ENCODE measurements at places on chromosomes 12 and 14.

DNA sequence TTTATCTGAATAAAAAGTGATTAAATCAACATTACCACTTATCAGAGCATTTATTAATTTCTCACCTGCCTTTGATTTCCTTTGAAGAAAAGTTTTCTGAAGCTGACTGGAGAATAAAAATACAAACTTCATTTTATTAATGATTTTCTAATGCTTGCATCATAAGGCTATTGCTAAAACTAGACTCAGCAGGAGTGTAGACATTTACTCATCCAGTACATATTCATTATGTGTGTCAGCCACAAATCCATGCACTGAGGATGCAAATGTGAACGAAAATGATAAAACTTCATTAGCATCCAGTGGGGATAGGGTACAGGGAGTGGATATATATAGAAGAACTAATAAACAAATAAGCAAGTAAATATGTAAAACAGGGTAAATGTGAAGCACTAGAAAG, 74.6 kb downstream of the SLCO1B3 start:
- DNase-seq, result no peak

DNA sequence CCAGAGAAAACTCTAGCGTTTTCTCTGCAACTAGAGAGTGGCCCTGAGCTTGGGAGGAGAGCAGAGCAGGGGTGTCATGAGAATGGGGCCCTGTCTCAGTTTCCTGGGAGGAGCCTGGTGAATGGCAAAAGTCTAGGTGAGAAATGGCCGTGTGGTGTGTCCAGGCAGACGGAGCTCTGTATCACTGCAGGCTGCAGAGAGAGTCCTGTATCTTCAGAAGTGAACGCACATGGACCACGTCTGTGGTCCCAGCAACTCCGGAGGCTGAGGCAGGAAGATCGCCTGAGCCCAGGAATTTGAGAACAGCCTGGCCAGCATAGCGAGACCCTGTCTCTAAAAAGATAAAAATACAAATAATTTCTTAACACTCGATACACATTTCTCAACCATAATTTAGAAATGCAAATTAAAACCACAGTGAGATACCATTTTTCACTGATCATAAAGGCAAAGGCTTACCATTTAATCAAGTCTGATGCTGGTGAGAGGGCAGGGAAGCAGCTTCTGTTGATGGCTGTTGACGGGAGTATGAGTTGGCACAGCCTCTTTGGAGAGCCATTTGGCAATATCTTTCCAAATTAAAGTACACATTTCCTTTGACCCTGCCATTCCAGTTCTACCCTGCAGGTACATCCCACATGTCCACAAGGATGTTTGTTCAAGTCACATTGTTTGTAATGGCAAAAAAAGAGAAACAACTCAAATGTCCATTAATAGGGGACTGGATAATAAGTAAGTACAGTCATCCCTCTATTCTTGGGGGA, 51.0 kb downstream of the NFKBIA start:
- no peak for DNase-seq

DNA sequence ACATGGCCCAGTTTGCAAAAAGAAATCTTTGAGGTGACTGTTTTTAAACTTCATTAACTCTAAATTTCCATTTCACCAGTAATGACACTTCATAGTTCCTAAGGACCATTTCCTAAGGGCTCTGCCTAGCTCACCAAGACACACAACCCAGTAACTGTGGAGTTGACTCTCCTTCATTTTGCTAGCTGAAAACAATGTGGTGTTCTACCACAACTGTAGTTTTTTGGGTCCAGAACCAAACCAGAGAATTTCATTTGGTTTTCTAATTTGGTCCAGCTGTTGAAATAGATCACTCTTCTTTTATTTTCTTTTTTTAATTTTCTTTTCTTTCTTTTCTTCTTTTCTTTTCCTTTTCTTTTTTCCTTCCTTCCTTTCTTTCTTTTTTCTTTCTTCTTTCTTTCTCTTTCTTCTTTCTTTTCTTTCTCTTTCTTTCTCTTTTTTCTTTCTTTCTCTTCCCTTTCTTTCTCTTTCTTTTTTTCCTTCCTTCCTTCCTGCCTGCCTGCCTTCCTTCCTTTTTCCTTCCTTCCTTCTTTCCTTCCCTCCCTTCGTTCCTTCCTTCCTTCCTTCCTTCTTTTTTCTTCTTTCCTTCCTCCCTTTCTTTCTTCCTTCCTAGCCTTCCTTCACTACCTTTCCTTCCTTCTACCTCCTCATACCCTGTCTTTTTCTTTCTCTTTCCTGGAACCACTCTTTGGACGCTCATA, 18.5 kb upstream of the LUM start:
- no peak for DNase-seq

- peak; percentile 50 for DNase-seq
These were observed 153.2 kb upstream of the DDHD1 start for GRCh38 chr14:53306267-53306721.

GRCh38 chr14:99138999-99139865, 132.8 kb downstream of the BCL11B start:
- no peak for DNase-seq

DNA sequence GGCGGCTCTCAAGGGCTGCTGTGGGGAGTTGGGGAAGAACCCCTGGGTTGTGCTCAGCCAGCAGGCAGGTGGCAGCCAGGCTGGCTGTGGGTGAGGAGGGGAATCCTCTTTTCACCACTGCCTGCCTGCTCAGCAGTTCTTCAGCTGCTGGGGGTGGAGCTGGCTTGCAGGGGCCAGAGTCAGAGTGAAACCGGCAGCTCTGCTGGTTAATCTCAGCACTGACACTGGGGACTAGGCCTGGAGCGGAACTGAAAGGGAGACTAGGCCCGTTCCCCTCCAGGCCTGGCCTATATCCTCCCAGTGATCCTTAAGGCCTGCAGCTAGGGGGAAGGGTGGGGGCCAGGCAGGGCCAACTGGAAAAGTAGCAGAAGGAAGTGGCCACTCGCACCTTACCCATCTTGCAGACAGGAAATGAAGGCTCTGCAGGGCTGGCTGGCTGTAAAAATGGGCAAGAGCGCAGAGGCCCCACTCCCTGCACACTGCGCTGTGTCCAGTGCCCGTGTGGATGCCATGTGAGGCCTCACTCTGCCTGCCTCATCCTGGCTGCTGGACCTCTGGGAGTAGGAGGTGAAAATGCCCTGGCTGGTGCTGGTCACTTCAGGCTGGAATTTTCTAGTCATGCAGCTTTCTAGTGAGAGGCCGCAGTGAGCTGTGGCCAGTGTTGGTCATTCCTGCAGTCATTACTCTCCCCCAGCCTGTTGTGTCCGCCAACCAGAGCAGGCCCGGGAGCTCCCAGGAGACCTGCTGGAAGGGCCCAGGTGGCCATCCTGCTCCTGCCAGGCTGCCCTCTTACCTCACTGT, 39.4 kb downstream of the SH2B3 start:
- peak; percentile 92 for DNase-seq

DNA sequence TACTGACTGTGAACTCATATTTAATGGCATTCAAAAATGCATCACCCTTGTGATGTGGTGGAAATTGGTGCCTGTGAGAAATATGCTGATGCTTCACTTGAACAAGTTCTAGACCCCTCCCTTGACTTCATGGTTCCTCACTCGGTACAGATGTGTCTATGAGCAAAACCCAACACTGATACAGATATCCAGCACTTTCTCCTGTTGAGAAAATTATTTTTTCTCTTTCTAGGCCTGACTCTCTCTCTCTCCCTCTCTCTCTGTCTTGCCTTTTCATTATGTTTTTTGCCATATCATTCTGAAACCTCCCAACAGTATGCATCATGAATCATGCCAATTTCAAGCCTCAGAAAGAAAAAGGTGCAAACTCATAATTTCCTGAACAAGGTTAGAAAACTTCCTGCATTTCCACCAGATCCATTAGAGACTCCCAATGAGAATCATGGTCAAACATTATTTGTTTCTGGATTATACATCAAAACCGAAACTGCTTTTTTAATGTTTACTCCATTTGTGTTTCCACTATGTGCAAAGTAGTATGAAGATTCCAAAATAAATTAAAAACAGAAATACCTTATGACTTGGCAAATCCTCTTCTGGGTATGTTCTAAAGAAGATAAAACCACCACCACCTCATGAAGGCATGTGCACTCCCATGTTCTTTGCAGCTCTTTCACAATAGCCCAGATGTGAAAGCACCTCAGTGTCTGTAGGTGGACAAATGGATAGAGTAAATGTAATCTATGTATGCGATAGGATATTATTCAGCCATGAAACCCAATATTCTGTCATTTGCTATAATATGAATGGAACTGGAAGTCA, 543.6 kb downstream of the TMEM121 start:
- no peak for DNase-seq

- DNase-seq, result peak; percentile 9
These were observed 323.8 kb upstream of the SYT1 start for GRCh38 chr12:78540606-78541336.

- peak; percentile 19 for DNase-seq
These were observed 4.5 kb upstream of the GOLGA5 start for GRCh38 chr14:92789457-92790089.

DNA sequence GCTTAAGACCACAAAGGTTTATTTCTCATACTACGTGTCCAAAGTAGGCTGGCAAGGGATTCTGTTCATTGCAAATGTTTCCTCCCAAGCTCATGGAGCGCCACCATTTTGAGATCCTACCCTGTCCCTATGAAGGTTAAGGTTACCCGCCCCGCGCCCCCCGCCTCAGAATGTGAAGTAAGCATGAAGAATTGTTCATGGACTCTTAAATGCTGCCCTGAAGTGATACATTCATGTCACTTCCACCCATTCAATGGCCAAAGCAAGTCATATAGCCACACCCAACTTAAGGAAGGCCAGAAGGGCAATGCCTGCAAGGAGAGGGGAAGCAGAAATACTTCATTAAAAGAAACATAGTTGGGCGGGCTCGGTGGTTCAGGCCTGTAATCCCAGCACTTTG, 4.2 kb downstream of the TMEM253 start:
- no peak for DNase-seq

DNA sequence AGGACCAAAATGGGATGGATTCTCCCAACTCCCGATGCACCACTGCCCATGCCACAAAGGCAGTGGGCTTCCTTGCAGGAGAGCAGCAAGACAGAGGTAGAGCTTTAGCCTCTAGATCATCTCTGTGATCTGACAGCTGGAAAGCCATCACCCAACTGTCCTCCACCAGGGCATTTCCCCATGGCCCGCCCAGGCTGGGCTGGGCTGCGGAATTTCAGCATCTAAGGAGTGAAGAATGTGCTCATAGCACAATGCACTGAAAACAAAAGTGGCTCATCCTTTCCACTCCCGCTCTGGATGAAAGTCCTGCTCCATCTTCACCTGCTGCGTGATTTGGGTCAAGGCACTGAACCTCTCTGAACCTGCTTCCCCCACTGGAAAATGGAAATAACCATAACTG, 5.6 kb downstream of the SYNE3 start:
- DNase-seq, result no peak

- no peak for DNase-seq
These were observed 41.9 kb upstream of the ZFP36L1 start for GRCh38 chr14:68834816-68835215.

GRCh38 chr12:132356691-132357622, 27.6 kb upstream of the GALNT9 start:
- no peak for DNase-seq

- DNase-seq, result peak; percentile 22
These were observed at the start of gene HHIPL1 for GRCh38 chr14:99644723-99645544. HHIPL1 (plus strand) TSS chr14:99645129; CDS start chr14:99645208, 79 bp downstream.

DNA sequence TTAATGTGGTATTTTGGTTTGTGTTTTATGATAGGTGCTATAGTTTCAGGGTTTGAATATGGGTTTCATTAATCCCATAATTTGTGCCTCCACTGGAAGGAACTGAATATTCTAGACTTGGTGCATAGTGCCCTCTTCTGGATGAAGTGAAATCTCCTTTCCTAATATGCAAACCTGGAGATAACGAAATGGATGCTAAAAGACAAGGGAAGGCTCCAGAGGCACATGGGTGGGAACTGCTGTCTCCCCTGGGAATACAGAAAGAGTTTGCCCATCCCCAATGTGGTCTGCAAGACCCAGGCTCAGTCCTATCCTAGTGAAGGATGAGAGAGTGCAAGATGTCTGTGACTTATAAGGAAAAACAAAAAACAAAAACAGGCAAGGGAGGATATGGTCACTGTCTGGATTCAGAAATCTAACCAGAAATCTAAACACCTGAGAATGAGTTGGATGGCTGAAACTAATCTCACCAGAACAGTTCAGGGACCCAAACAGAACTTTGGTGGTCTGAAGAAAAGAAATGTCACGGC, 142.3 kb upstream of the TMPO start:
- DNase-seq, result peak; percentile 62

- no peak for DNase-seq
These were observed 27.4 kb upstream of the RASSF3 start for GRCh38 chr12:64582862-64583261.

- DNase-seq, result no peak
These were observed 61.1 kb upstream of the TMEM132D start for GRCh38 chr12:129964826-129965457.

DNA sequence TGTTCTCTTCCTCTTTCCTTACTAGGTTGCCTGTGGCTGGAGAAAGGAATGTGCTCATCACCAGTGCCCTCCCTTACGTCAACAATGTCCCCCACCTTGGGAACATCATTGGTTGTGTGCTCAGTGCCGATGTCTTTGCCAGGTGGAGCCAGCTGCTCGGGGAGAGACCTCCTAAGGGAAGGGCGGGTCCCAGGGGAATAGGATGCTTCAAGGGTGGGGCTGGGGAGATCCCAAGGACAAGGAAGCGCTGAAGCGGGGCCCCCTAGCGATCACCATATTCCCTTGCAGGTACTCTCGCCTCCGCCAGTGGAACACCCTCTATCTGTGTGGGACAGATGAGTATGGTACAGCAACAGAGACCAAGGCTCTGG, 10.2 kb downstream of the MARS1 start:
- no peak for DNase-seq

- peak; percentile 5 for DNase-seq
These were observed 115.0 kb downstream of the RPAP3 start for GRCh38 chr12:47590771-47591360.

DNA sequence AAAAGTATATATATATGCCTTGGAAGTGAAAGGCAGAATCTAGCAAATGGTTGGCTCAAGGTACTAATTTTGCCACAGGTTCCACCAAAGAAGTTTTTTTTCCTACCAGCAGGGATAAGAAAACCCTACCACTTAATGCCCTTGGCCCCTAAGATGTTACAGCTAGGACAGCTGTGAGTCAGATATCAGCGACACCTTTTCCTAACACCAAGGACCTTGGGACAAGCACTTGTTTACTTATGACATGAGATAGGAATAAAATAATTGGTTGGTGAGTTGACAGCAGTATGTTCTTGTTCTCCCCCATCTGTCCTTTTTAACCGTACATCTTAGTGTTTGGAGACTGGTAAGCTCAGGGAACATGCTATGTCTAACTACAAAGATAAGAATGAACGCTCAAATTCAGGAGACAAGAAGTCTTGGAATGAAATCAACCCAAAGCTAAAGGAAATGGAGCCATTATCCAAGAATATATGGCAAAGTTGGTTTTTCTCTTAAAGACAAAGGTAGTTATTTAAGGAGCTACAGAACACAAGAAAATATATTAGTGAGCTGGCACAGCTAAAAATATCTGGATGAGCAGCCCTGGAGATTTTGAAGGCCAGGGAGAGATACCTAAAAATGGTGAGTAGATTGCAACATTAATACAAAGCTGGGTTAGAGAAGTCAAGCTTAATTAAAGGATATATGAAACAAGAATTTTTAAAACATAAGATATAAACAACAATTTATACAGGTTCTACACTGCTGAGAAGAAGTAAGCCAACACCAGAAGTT, 126.8 kb downstream of the TMTC1 start:
- DNase-seq, result no peak

- no peak for DNase-seq
These were observed 213.8 kb downstream of the ATXN7L3B start for GRCh38 chr12:74751441-74751840.

All from mesenchymal stem cell (in vitro differentiated cells and primary cell).